ENCODE measurements at places on chromosomes 6 and 20.

DNA sequence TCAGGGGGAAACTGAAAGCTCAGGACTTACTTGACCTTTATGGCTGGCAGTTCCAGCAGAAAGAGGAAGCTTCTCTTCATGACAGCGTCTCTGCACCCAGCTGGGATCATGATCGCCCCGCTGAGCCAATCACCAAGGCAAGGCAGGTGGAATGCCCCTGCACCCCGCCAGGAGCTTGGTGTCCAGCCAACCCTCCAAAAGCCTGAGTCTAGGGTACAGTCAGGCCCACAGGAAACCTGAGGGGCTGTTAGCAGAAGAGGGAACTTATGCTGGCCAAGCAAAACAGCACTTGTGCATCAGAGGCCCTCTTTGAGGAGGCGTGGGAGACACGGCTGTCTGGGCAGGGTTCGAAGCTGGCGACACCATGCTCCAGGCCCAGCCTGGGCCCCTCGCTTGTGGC, 188.3 kb upstream of the GMDS start:
- no peak for DNase-seq

DNA sequence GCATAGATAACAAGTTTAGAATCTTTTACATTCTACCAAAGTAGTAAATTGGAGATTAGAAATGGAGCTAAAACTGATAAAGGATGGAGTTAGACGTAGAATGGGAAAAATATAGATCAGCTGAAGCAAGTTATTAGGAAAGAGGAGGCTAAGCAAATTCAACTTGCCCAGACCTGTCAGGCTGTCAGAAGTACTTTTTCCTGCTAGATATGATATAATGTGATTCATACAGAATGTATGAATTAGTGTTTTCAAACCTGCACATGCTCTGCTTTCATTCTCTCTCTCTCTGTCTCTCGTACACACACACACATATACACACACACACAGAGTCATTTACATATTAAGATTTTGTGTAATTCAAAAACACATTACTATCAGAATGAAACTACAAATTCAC, 133.2 kb upstream of the HDGFL1 start:
- no peak for DNase-seq

DNA sequence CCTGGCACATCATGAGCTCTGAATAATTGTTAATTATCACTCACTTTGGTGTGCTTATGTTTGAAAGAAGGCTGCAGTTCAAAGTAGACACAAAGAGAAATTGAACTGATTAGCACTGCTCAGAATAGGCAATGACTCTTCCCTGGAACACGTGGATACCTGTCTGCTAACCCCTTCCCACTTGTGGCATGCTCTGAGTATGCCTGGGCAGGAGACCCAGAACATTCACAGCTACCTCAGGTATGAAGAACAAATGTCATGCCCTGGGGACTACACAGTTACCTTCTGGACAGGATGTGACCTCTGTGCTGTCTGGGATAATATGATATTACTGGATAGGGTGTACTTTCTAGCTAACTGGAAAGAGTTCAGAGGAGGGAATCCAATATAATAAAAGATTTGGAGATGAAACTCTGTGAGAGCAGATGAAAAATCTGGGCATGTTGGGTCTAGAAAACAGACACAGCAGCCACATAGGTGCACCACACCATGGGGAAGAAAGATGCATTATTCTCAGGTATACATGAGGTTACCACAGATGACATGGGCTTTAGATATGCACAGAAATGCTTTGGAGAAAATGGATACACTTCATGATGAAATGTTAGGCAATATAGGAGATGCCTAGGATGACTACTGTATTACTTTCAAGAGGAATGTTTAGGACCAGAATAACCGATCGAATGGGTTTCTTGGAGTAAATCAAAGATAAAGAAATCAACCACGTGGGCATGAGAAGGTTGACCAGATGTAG, 324.2 kb upstream of the PREP start:
- no peak for DNase-seq

DNA sequence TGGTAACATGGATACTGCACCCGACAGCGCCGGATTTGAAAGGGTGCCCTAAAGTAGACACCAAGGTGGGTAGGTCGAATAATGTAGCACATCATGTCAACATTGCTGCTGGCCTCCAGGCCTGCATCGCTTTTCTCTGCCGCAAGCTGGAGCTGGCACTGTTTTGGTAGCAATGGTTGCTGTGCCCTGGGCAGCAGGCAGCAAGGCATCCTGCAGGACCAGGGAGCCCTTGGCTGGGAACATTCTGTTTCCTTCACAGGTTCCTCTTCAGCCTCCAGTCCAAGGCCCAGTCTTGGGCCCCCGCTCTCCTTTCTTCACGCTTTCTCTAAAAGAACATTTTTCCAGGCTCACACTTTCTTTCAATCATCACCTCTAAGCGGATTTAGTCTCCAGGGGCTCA, 365.8 kb upstream of the JARID2 start:
- no peak for DNase-seq

DNA sequence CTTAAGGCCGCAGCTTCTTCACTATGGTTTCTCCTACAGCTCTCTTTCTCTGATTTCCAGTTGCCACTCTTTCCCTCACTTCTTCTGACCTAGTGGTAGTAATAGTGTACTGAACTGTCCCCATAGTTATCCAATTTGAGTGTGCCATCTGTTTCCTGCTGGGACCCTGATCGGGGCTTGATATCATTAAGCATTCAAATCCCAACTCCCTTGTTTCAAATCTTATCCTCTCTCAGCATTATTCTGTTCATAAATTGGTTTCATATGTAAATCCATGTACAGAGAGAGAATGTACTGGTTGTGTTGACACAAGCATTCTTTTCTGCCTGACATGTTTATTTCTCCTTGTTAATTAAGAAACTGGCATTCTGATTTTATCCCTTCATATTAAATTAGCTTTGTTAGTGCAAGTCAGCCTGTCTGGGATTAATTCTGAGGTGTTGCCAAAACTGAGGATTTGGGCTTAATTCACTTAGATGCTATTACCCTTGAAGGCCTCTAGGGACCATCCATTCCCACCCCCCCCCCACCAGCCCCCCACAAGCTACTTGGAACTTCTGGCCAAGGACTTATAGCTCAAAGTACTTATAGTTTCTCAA, 84.6 kb upstream of the PROKR2 start:
- DNase-seq, result no peak

- peak; percentile 47 for DNase-seq
Observed at GRCh38 chr6:31901415-31901952, 402 bp downstream of the ZBTB12 start.

GRCh38 chr6:109695468-109695867, 4.4 kb downstream of the FIG4 start:
- DNase-seq, result no peak

- DNase-seq, result no peak
Observed at GRCh38 chr6:74100719-74101287, 404.8 kb downstream of the CD109 start.

DNA sequence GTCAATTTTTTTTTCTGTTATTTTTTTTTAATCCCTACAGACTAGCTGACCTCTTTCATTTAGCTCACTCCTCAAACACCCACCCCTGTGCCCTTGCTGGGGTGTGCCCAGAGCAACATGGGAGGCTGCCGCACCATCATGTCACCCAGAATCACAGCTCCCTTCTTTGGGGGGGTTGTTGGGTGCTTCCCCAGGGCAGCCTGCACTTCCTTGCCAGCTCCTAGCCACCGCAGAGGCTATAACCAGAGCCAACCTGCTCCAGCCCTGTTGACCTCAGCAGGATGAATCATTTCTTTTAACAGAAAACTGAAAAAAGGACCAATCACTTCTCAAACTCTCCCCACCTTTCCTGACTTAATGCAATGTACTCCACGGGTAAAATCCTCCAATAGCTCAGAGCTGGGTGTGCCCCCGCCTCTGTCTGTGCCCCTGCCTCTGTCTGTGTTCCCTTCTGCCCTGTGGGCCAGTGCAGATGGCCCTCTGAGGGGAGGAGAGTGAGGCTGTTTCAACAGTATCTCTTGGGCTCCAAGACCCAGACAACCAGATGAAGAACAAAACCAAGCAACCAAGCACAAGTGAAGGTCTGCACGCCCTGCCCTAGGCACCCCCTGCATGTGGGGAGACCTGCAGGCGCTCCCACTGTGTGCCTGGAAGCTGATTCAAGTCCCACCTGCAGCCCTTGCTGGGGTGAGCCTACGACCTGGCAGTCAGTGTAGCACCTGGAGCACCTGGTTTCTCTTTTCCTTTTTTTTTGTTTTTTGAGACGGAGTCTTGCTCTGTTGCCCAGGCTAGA, 67.7 kb downstream of the PYGB start:
- DNase-seq, result no peak

GRCh38 chr6:110950440-110950839, 8.1 kb upstream of the GTF3C6 start:
- DNase-seq, result no peak

DNA sequence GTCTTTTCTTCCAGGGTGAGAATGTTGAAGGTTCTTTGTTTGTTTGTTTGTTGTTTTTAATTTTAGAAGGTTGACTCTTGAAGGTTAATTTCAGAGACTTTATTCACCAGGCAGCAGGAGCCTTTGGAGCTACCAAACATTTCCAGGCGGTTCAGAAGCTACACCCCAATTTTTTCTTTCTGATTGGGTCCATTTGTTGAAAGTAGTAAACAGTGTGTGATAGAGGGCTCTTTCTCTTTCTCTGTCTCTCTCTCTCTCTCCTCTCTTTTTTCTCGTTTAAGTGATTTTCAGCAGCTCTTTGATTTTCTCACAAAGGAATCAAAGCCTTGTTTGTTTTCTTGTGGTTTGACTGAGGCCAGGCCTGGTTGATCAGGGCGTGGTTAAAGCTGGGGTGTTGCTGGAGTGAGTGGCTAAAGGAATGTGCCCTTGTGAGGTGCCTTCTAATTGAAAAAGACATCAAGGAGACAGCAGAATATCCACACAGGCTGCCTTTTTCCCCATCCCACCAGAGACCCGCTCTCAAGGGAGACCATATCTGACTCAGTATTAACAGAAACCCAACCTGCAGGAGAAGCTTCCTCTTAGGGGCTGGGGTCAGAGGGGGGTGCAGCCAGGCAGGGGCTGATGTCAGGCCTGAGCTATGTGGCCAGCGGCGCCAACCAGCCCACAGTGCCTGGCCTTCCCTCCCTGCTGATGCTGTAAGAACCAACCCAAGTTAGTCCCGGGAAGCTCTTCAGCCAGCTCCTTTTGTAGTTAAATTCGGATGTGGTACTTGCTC, 40.4 kb upstream of the NAA20 start:
- no peak for DNase-seq

DNA sequence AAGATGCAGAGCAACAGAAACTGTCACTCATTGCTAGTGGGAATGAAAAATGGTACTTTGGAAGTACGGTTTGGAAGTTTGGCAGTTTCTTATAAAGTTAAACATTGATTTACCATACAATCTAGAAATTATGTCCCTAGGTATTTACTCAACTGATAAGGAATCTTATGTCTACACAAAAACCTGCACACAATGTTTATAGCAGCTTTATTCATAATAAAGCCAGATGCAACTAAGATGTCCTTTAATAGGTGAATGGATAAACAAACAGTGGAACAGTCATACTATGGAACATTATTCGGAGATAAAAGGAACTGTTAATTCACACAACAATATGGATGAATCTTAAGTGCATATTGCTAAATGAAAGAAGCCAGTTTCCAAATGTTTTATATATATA, 96.2 kb upstream of the SIRPA start:
- no peak for DNase-seq

DNA sequence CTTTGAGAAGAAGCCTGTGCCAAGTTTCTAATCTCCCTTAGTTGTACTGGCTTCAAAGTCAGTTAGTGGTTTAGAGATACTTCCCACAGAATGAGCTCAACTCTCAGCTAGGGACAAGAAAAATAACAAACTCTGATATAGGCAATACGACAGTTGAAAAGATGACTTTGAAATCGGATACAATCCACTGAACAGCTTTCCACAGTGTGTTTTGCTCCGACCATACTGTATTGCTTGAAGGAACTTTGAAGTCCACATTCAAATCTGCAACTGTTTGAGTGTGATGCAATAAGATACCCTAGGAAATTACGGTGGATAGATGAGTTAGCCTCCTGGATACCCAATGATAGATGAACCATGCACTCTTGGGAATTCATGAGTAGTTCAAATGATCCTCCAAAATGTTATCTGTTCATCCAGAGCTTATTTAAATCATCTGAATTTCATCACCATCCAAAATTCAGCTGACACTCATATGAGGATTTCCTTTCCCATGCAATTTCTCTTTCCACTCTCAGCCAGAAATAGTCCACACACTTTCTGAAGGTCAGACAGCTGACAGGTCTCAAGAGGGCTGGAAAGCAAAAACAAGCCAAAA, 443.8 kb downstream of the HAO1 start:
- DNase-seq, result no peak

DNA sequence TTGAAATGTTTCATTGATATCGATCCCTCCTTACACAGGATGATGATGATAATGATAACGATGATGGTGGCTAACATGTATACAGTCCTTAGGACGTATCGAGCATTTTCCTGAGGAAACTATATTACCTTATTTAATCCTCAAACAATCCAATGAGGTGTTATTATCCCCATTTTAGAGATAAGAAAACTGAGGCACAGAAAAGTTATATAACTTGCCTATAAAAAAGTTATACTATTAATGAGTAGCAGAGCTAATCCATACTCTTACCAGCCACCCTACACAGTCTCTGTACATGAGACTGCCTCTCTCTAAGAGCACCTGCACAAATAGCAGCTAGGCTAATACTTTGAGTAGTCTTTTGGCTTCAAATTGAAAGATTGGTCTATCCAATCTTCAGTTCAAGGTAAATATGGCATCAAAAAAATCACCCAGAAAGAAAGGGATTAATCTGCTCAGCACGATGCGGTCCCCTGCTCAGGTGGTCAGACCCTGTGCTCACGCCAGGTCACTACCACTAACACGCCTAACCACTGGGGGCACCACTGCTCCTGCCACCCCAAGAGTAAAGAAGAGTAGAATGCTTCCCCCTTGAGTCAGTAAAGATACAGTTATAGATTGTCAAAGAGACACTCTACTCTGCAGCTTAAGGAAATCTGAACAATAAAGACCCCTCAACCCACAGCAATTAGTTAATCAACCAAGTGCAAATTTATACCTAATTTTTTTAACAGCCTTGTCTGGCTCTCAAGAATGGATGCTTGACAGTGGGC, 15.0 kb downstream of the GABBR1 start:
- no peak for DNase-seq

- no peak for DNase-seq
Observed at GRCh38 chr6:131048459-131048858, 14.6 kb downstream of the EPB41L2 start.

- no peak for DNase-seq
Observed at GRCh38 chr6:62037445-62037844, 248.6 kb downstream of the KHDRBS2 start.

DNA sequence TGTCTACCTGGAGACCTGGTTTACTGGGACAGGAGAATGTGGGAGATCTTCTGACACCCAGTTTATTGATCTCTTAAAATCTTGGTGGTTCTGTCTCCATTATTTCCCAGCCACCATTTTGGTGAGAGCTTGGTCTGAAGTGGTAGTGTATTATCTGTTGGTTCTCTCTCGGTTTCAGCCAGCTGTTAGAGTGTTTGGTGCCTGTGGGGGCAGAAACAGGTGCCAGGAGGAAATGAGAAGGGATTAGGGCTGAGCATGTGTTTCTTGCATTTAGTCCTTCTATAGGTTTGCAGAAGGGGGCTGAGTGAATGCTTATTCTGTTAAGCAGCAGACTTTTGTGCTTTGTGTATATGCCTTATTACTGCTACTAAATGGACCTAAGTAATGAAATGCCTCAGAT, 9.6 kb downstream of the JARID2 start:
- no peak for DNase-seq

Data from stimulated activated CD4-positive, alpha-beta T cell treated with anti-CD3 and anti-CD28 coated beads, TNF-alpha, amount 100 ng/mL, for 24 hours (primary cell).